Non-pigmented ciliary epithelial cell (primary cell): ENCODE measurements at places on chromosomes 2 and 18.

- no peak for DNase-seq
These were observed 604 bp upstream of the SIX3 start for GRCh38 chr2:44940732-44941464.

GRCh38 chr18:75810961-75811551 is 383.6 kb upstream of the SMIM21 start:
- no peak for DNase-seq

DNA sequence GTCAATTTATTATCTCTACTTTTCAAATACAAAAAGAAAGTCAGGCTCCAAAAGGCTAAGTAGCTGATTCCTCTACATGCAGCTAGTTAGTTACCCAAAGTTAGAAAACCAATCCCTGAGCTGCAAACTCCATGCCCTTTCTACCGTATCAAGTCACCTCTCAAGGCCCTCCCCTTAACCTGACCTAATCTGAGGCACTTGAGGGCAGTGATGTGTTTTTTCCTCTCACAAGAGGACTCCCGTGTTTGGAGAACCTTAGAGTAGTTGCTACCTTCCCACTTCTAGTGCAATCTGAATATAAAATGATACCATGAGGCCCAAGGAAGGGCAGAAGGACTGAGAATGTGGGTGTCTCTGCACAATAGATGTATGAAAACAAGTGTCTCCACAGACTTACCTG is 907.9 kb upstream of the CELF4 start:
- DNase-seq = no peak

DNA sequence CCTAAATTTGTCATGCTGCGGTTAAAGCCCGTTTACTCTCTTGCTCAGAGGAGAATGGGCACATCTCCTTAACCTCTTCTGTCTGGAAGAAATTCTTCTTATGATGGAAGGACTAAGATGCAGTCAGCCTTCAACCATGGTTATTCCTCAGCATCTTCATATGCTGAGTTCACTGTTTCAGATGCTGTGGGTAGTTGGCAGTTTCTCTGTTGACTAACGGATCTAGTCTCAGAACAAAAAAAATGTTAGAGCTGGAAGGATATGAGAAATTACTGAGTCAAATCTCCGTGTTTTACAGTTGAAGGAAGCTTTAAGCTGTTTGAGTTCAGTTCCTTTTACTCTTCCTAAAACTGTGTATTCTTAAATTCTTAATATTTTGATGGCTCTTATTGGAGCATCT is 43.6 kb upstream of the PGAP1 start:
- DNase-seq = no peak

DNA sequence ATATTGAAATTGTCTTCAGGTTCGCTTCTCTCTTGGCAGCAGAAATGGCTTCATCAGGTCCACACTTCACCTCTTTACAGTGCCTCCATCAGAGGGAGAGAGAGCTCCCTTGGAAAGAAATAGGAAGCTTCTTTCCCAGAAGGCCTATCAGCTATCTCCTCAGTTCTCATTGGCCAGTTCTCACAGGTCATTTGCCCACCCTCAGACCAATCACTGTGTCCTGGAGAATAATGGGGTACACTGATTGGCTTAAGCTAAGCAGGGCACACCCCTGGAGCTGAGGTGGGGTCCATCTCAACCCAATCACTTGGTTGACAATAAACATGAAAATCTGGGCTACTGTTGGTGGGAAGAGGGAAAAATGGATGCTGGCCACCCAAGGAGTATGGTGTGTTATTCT is 5.2 kb downstream of the GNLY start:
- DNase-seq = no peak

GRCh38 chr18:56709463-56709862 is 58.3 kb downstream of the WDR7 start:
- DNase-seq = peak; percentile 73

- no peak for DNase-seq
These were observed 48.1 kb upstream of the SLC39A10 start for GRCh38 chr2:195608768-195609454.

GRCh38 chr2:172011812-172012575 is 12.2 kb downstream of the METAP1D start:
- DNase-seq = no peak

DNA sequence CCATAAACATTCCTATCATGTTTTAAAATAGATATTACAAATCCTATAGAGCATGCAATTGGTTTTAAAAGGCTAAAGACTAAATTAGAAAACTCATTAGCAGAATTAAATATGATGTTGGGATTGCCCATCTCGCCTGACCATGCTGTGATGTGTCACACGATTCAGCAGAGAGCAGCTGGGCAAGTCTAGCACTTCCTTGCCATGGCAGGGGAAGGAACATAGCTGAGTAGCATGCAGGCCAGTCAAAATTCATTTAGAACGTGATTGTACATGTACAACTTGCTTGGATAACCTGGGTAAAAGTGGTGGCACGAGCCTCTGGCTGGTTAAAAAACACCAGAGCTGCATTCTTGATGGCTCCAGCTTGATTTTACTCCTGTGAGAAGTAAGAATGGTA is 81.3 kb downstream of the SCN3A start:
- DNase-seq = no peak

GRCh38 chr2:233917116-233917515 is at the start of gene TRPM8:
TRPM8 (plus strand) TSS chr2:233917373; CDS start chr2:233926538, 9,165 bp downstream.
- DNase-seq = no peak

- no peak for DNase-seq
These were observed 111.4 kb downstream of the EIPR1 start for GRCh38 chr2:3265981-3266924.

DNA sequence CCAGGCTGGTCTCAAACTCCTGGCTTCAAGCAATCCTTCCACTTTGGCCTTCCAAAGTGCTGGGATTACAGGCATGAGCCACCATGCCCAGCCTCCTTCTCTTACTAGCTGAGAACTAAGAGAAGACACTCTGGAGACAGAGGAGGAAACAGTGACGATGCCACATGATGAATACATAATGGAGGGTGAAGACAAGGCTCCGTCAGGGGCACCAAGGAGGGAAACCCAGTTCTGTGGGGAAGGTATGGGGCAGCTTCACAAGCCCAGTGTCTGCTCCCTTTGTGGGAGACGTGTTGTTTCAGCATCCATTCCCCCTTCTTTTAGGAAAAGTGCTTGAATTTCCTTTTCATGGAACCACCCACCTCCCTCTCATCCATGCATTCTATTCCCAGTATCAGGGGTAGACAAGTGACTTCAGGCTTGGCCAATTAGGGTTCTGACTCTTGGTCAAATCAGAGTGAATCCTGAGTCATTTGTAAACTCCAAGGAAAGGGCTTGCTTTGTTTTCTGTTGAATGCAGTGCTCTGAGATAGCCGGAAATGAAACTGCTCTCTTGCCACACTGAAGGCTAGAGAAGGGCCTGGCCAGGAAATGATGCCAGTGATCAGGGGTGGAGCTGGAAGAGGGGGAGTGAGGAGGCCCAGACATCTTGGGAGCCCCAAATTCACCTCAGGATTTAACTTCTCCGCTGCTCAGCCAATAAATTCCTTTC is 23.7 kb downstream of the TMEM127 start:
- no peak for DNase-seq

GRCh38 chr2:25602333-25602723 is 71.0 kb downstream of the DTNB start:
- no peak for DNase-seq

- DNase-seq = no peak
These were observed 81.7 kb upstream of the CCDC85A start for GRCh38 chr2:56102098-56102497.

DNA sequence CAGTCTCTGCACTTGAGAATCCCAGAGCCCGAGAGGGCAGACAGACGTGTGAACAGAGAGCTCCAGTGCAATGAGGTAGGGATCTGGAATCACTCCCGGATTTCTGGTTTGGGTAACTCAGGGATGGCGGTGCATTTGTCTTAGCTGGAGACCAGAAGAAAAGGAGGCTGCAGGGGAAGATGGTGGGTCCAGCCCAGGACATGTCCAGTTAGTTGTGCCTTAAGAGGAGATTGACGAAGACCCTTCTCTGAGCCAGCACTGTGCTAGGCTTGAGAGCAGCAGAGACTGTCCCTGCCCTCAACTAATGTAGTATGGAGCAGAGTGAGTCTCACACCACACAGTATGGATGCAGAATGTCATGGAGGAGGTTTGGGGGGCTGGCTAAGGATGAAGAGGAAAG is 150.6 kb upstream of the COPS8 start:
- DNase-seq = no peak

DNA sequence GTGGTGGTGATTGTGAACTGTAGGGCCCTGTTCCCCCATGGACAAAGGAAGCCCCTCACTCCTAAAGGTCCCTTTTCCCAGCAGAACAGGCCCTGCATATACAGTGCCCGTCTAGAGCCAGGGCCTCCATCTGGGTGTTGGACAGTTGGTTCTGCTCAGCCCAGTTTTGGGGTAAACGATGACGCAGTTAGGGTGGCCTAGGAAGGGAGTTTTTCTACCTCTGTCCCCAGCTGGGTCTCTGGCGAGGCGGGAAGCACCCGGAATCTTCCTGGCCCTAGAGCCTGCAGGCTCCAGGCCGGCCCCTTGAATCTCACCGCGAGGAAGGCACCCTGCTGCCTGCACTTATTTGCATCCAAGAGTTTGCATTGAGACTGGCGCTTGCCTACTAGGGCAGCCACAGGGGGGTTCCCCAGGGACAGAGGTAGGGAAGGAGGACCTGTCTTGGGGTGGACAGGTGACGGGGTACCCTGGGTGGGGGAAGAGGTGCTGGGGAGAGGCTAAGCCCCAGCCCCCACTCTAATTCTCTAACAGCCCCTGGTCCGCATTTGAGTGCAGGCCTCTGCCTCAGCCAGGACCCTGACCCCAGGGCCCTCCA is 529 bp upstream of the MTA3 start:
- no peak for DNase-seq
